ENCODE measurements at places on chromosomes 11 and 22.

DNA sequence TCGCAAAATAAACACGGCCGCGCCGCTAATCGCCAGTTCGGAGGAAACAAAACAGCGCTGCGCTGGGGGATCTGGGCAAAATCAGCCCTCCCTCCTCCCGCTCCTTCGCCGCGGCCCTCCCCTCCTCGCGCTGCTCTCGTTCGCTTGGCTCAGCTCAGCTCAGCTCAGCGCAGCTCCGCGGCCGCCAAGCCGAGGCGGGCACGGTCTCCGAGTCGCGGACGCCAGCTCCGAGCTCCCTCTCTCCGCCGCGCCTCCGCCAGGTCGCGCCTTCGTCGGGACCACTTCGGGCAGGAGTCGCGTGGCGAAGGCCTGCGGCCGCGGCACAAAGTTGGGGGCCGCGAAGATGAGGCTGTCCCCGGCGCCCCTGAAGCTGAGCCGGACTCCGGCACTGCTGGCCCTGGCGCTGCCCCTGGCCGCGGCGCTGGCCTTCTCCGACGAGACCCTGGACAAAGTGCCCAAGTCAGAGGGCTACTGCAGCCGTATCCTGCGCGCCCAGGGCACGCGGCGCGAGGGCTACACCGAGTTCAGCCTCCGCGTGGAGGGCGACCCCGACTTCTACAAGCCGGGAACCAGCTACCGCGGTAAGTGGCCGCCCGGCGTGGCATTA is at the start of gene SPON1:
TSS of gene SPON1 (plus strand) at position 162 of the 607 bp plus-strand sequence. CDS start at position 344, 182 bp downstream.
- no peak for DNase-seq

- no peak for DNase-seq
Observed at GRCh38 chr22:17911312-17911705, 113.1 kb downstream of the MICAL3 start.

- DNase-seq, result no peak
Observed at GRCh38 chr11:34184505-34185015, 79.1 kb downstream of the NAT10 start.

DNA sequence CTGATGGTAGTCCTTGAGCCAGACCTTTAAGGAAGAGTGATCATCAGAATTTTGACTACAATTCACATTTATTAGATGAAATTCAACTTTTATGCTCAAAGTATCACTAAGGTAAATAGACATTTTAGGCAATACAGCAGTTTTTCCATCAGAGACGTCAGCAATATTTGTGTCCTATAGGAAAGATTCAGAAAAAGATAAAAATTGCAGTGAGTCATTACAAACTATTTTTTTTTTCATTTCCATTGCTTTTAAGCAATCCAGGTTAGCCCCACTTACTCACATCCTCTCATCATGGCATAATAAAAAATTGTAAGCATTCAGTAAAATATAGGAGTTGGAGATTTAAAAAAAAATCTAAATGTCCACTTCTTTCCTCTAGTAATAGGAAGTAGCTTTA is 46.9 kb downstream of the MSANTD4 start:
- DNase-seq, result no peak

GRCh38 chr11:8207080-8208000 is 38.5 kb upstream of the RIC3 start:
- no peak for DNase-seq

DNA sequence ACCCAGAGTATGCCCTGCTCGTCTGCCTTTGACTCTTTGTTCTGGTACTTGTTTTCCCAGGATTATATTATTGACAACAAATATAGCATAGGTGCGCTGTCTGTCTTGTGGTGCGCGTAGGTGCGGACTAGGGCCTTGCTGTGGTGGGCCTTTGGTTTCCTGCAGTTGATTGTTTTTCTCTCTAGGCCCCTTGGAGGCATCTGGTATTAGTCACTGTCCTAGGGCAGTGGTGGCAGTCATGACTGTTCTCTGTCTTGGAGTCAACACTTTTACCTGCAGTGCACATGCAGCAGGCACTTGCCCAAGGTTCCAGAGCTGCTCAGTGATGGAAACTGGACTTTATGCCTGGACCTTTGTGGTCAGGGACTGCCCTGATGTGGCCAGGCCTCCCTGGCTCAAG is 18.6 kb downstream of the PPP6R2 start:
- no peak for DNase-seq

DNA sequence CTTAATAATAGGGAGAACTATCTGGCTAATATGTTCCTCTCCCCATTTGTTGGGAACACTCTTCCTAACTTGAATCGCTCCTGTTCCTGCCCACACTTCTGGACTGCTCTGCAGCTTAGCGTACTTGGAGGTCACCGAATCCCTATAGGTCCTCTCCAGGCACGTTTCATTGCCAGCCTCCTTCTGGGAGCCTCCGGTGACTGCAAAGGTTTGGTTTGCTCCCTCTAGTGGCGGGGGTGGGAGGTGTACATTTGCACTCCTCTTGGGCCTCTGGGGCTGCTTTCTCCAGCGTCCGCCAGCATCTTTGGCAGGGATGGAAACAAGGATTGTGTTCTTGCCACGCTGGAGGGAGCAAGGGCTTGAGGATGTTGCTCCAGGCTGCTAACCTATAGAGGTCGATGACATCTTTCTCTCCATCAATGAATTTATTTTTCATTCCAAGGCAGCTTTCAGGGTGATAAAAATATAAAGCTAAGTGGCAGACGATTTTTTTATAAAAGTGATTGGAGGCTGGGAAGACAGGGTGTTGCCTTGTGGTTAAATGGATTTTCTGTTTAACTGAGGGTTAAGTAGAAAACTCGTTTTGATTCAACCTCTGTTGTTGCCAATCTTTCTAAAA is 48.7 kb downstream of the TSPAN18 start:
- peak; percentile 15 for DNase-seq

Data from LNCaP clone FGC (cell line).